ENCODE measurements at places on chromosomes 7 and 10. TPM values are rescaled to one million over a fixed set of nuclear protein-coding genes. Genes with fewer than 3 reads are reported as not detected.

TMEM225B gene
- total RNA-seq, result 0.23 TPM

SHTN1 gene
- 52.6 TPM for total RNA-seq

PRSS37 gene
- total RNA-seq, result not detected

AKR1C1 gene
- 29.1 TPM for total RNA-seq

C10orf105 gene
- total RNA-seq, result 2.1 TPM

PCGF5 gene
- 36.9 TPM for total RNA-seq

NFE2L3 gene
- total RNA-seq, result 10.6 TPM

ACSM6 gene
- total RNA-seq, result not detected

NPVF gene
- total RNA-seq, result 0.23 TPM

MMD2 gene
- 8.5 TPM for total RNA-seq

TMEM178B gene
- total RNA-seq, result 126 TPM

CABCOCO1 gene
- total RNA-seq, result 5.5 TPM

CELF2 gene
- 102 TPM for total RNA-seq
